Dermis microvascular lymphatic vessel endothelial cell (primary cell): ENCODE measurements at places on chromosomes 12 and 14. TPM values are rescaled to one million over a fixed set of nuclear protein-coding genes. Genes with fewer than 3 reads are reported as not detected.

DNA sequence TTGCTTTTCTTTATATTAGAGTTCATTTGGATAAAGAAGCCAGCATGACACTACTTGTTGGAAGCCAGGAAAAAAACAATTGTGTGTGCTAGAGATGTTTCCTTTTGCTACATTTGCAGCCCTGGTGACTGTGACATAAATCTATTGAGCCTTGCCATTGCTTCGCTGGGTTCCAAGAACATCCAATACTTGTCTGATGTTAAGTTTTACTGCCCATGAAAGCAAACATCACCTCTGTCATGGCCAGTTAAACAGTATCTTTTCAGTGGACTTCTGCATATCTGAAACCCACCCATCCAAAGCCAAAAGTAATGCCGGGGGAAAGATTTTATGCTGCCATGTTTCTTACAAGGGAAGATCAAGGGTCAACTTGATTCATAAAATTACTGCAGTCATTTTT lies 184.0 kb downstream of the MSRB3 start:
- DNase-seq: no peak

DNA sequence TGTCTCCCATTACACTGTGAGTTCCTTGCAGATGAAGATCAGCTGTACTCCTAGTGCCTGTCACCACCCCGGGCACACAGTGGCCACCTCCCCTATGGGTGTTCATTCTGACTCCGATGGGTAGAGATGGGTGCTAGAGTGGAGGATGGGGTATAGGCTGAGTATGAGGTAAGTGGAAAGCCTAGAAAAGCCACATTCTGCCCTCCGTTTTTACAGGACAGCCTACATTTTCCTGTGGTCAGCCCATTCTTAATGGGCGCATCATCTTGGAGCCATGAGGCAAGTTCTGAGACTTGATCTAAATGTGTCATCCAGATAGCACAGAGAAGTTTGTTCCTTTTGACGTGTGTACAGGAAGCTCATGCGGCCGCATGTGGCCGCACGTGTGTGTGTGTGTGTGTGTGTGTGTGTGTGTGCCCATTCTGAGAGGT lies 166.7 kb upstream of the HIF1A start:
- no peak for DNase-seq

The GPR135 gene
- total RNA-seq: 0.39 and 0.63 TPM in 2 replicates

The ANO4 gene
- 1.5 and 1.7 TPM in 2 replicates for total RNA-seq

The SERPINA12 gene
- total RNA-seq: not detected in 2 replicates

The KRT77 gene
- total RNA-seq: not detected in 2 replicates

DNA sequence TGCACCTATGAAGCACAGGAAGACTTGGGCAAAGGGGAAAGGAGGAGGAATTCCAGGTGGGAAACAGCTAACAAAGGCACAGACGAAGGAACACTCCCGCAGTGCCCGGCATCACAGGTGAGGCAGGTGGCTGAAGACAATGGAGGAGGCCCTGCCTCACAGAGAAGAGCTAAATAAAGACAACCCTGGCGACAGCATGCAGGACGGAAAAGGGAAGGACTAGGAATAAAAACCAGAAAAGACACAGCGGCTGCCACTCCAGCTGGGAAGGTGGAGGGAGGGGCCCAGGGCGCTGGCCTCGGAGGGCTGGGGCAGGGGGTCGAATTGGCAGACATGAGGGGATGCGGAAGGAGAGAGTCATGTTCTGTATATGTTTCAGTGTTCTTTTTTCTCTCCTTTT lies 43.0 kb upstream of the ANO2 start:
- no peak for DNase-seq

DNA sequence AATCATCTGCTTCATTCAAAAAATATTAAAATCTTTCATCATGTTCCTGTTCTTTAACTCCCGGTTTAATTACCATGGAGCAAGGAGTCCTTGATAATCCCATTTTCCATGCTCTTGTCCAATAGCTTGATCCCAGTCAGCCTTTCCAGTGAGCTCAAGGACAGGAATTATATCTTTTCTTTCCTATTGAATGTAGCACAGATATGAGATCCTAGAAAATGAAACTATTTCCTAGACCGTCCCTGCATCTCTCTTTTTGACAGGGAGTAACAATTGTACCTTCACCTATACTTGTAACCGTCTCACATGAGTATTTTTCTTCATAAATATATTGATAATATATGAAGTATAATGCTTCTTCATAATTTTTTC lies 35.6 kb downstream of the PIK3C2G start:
- DNase-seq: no peak

The TAPBPL gene
- total RNA-seq: 13.5 and 30.0 TPM in 2 replicates

GRCh38 chr12:58487678-58488161 lies 432.6 kb downstream of the LRIG3 start:
- DNase-seq: no peak

- DNase-seq: no peak
Measured at GRCh38 chr14:99983251-99984015, 81.8 kb upstream of the EVL start.

DNA sequence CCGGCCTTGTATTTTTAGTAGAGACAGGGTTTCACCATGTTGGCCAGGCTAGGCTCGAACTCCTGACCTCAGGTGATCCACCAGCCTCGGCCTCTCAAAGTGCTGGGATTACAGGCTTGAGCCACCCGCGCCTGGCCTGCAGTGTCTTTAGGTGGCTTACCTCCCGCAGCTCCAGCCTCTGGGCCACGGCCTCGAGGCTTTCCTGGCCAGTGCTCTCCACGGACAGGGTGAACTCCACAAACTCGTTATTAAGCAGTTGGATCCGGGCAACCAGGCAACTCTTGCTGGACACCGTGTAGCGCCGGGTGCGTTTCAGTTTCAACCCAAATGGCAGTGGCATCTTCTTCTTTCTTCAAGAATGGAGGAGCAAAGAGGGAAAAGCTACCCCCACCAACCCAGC lies 4.7 kb downstream of the PTPN21 start:
- DNase-seq: no peak

- DNase-seq: no peak
Measured at GRCh38 chr12:16121953-16122352, 155.5 kb downstream of the SLC15A5 start.

DNA sequence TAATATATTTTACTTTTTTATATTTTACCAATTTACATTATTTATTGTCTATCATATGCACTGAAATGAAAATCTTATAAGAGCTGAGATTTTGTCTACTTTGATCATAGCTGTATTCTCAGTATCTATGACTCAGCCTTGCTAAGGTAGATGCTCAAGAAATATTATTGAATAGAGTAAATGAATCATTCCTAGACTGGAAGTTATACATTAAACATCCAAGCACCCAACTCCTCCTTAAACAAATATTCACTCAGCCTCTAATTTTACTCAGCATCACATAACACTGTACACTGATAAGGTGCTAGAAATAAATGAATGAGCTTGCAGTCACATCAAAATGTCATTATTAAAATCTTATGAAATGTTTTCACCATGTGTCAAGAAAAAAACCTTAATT lies 1424.9 kb downstream of the LRFN5 start:
- DNase-seq: no peak

GRCh38 chr12:67885375-67886169 lies 103.7 kb upstream of the IFNG-AS1 start:
- DNase-seq: no peak

DNA sequence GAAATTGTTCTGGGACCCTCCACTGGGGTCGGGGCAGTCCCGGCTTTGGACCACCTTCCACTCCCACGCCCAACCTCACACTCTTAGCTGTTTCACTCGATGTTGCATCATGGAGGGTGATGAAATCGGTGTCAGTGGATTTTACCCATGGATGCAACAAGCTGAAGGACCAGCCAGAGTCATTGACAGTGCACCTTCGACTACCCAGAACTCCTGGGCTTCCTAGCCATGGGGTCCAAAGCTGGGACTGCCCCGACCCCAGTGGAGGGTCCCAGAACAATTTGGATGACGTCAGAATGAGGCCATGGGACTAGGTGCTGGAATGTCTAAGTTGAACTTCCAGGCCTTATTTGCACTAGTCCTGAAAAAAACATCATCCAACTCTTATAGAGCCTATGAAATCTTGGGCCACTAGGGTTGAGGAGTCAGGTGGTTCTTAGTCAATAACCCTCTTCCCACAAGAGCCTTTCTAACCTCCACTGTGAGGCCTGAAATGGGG lies 882 bp upstream of the IL23A start:
- DNase-seq: no peak
